NCI-H1930 (cell line): ENCODE measurements at places on chromosomes 11 and 22.

DNA sequence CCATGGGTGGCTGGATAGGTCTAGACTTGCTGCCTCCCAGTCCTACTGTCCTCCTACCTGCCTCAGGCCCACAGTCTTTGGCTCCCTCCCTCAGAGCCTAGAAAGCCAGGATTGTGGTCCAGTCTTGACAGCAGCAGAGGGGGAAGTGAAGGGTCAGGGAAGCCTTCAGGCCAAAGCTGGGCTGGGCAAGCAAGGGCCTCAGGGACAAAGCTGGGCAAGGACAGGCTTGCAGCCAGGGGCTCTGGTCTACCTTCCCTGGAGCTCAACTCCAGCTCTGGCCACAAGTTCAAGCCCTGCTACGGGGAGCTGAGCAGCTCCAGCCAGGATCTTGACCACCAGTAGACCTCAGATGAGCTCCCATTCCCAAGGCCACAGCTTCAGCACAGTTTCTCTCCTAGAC lies 14.9 kb downstream of the LMO1 start:
- DNase-seq = no peak

DNA sequence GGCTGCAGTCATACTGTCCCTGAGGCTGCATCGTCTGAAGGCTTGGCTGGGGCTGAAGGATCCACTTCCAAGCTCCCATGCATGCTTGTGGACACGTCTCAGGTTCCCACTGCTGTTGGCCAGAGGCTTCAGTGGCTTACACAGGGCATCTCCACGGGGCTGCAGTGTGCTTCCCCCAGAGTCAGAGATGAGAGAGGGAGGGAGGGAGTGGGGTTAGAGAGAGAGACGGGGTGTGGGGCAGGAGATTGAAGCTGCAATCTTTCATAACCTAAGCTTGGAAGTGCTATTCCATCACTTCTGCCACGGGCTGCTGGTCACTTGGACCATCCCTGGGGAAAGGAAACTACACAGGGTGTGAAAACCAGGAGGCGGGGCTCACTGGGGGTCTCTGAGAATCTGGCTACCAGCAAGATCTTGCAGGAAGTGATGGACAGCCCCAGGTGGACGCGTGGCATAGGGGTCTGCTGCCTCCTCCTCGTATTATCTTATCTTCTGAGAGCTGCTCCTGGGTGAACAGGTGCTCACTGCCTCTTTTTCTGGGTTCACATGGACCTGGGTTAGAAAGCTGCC lies 63.0 kb upstream of the MYEOV start:
- no peak for DNase-seq

- no peak for DNase-seq
Observed at GRCh38 chr22:48268771-48269552, 1506.5 kb downstream of the TBC1D22A start.

- DNase-seq = no peak
Observed at GRCh38 chr22:28205926-28206325, 286.9 kb upstream of the PITPNB start.

DNA sequence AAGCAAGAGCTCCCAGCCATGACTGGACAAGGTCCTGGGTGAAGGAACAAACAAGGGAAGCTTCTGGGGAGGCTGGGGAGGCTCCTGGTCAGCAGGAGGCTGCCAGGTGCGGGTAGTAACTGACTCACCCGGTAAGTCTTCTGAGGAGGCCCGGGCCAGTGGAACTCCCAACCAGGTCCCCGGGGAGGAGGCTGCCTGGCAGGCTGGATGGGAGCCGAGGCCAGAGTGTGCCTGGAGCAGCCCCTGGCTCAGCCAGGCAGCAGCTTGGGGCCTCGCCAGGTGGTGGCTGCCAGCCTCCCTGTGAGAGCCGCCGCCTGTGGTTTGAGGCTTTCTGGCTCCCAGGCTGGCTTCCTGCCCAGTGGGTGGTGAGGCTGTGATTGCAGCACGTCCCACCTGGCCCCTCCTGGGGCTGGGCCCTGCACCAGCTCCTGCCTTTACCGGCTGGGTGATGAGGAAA lies 46.2 kb downstream of the IGF2 start:
- no peak for DNase-seq

DNA sequence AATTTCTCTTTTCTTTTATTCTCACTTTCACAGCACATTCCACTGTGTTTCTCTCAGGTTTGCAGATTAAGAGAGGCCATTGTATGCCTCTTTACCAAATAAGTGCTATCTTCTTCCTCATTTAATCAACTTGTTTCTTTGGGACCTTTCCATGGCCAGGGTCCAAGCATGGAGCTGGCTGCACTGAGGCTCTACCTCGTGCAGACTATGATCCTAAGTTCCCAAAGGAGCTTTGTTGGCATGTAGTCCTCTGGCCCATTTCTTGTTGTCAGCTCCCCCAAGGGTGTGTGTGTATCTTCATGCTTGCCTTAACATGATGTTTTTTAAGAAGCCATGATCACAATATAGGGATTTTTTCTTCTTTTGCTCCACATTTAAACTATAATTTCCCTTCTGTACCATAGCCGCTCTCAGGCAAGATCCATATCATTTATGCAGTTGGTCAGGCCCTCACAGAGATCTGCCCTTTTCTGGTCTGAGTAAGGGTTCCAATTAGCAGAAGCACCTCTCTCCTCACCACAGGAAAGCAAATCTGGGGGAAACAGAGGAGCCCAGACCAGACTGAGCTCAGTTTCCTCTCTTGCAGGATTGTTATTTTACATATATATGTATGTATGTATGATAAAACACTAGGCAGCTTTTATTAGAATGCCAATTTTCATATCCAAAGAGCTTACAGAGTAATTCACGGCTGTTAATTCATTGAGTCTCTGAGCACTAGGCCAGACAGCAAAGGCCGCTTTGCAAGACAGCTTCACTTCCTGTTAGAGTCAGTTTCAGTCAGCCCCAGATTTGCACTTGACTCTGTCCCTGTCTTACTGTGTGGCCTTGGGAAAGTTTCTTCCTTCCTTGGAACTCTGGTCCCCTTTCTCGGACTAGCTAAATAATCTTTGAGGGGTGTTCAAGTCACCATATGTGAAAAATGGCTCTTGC lies 34.3 kb downstream of the CYB5R2 start:
- DNase-seq = no peak

DNA sequence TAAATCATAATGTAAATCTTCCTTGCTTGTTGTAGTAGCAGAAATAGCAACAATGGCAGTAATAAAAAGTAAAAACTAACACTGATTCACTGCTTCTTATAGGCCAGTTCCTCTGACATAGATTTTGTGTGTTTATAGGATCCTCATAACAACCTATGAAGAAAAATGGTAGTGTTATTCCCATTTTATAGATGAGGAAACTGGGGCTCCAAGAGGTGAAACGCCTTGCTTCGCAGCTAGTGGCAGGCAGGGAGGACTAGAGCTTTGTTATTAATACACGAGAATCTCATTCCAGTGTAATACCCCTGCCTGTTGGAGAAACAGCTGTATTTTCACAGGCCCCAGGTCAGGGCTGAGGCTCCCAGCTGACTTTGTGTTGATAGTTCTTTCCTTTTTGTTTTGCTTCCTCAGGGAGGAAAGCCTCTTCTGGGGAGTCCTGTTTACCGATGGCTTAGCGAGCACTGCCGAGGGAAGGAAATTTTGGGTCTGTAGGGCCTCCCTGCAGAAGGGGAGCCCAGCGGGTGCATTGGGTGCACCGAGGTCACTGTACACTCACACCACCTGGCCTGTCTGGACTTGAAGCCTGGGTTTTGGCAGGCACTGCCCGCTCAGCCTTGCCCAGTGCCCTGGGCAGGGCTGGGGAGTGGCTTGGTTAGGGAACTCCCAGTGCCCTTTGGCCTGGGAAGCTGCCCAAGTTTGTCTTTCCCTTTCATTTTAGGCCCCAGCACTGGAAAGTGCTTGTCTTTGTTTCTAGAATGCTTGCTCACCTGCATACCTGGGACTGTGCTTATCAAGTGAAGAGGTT lies 13.5 kb downstream of the KIAA1671 start:
- no peak for DNase-seq

GRCh38 chr11:106304274-106304673 lies 226.8 kb downstream of the AASDHPPT start:
- no peak for DNase-seq

GRCh38 chr11:45102361-45102809 lies 44.1 kb upstream of the PRDM11 start:
- DNase-seq = no peak

DNA sequence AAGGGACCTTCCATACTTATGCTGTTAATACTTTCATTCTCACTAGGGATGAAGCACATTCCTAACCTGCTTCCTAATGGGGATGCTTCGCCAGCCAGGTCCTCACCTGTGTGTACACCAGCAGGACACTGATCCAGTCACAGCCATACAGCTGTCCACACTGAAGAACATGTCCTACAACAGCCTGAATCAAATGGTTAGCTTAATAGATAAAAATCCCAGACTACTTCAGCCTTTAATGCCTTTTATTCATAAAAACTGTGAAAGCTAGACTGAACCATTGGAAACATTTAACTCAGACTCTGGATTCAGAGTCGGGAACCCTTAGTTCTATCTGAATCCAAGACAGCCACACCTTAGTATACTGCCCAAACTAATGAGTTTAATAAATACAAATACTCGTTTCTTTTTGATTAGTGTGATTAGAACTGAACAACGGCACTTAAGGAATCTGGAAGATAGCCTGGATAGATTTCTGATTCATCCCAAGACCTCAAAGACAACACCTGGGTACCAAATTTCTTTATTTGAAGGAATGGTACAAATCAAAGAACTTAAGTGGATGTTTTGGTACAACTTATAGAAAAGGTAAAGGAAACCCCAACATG lies 3.3 kb downstream of the FTH1 start:
- no peak for DNase-seq

GRCh38 chr22:45594123-45594941 lies 77.3 kb upstream of the ATXN10 start:
- DNase-seq = no peak

DNA sequence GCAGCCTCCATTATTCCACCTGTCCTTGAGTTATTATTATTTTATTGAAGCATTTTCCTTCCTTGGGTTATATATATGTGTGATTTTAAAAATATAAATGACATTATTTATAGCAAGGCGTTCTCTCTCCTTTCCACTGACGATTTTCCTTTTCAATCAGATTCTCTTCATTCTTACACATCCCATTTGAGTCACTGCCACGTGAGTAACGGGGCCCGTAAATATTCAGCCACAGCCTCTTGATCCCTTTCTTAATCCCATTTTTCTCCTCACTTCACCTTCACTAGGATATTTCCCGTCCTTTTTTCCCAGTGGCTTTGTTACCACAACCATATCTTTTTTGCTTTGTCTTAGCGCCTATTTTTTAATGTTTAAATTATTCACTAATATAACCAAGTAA lies 396.2 kb downstream of the NTM start:
- DNase-seq = no peak

- no peak for DNase-seq
Observed at GRCh38 chr11:48088682-48089050, 108.3 kb downstream of the PTPRJ start.

- no peak for DNase-seq
Observed at GRCh38 chr22:17637490-17638181, 921 bp upstream of the BCL2L13 start.

- no peak for DNase-seq
Observed at GRCh38 chr11:78802058-78802761, 227.5 kb upstream of the NARS2 start.

DNA sequence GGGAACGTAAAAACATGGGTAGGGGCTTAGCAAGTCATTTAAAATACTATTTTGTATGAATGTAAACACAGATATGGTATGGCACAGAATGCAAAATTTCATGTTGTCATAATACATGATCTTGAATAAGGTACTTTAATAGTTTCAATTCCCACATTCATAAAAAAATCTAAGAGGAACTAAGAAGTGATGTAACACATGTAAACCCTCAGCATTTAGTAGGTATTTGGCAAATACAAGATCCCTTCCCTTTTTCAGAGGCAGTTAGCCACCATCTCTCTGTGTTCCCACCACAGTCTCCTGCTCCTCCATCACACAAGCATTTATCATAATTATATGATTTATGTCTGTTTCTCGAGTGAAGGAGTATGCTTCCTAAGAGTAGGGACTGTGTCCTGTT lies 251.8 kb downstream of the TENM4 start:
- no peak for DNase-seq

- DNase-seq = no peak
Observed at GRCh38 chr11:96704847-96705246, 315.0 kb downstream of the JRKL start.

DNA sequence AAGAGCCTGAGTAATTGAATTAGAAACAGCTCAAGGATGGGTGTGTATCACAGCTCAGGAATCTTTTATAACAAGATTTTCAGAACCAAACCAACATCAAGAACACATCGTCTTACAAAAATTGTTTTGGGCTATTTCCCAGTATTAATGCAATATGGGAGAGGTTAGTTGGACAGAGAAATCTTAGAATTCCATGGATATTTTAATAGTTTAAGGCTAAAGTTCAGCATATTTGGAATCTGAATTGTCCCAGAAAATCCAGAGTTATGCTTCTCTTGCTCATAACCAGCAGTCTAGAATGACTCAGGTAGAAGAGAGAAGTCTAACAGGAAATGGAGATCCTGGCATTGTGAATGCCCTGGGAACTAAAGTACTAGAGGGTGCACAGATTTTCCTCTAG lies 74.6 kb downstream of the ADM start:
- no peak for DNase-seq

DNA sequence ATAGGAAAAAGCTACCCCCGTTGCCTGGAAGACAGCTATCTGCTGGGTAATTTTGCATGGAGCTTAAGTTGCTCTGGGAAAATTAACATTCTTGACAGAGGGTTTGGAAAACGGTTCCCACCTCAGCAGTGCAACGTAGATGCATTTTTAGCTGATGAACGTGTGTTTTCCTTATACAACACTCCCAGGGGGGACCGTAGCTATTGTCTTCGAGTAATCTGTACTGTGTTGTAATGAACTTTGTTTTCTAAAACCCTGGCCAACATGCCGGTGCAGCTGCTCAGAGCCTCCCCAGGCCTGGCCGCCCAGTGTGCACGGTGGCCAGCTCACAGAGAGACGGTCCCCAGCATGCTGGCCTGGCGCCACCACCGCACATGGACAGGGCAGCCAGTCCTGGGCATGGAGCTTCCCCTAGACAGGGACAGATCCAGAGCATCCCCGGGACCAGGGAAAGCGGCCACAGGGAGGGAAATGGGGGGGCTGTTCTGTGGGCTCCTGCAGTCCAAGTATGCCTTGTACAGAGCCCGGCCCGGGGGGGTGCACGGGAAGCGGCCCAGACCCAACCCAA lies 2.2 kb downstream of the TNNT3 start:
- no peak for DNase-seq

- DNase-seq = no peak
Observed at GRCh38 chr11:79381036-79381435, 59.8 kb downstream of the TENM4 start.

GRCh38 chr11:113789675-113790320 lies 10.2 kb downstream of the CLDN25 start:
- no peak for DNase-seq
